ENCODE measurements at places on chromosomes 2 and 18.
A peak's percentile ranks its signal among the peaks of the same experiment; 100 is the strongest.

GRCh38 chr2:74188018-74188601 is 9.4 kb upstream of the MOB1A start:
- DNase-seq, result peak; percentile 59

DNA sequence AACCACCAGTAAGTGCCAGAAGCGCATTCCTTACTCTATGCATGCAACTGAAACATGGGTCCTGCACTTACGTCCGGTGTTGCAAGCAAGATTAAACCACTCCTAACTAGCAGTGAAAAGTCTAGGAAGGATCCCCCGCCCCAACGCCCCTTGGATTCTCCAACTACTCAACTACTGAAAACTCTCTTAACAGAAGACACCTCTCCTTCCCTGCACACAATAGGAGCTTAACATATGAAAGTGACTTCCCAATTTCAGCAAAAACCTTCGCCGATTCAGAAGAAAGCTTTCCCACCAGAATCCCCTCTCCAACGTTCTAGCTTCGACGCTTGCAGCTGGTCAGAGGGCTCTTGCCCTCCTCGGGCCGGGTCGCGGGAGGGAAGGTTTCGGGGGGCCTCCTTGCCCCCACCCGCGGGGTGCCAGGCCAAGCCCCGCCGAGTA is 578 bp downstream of the IWS1 start:
- no peak for DNase-seq

DNA sequence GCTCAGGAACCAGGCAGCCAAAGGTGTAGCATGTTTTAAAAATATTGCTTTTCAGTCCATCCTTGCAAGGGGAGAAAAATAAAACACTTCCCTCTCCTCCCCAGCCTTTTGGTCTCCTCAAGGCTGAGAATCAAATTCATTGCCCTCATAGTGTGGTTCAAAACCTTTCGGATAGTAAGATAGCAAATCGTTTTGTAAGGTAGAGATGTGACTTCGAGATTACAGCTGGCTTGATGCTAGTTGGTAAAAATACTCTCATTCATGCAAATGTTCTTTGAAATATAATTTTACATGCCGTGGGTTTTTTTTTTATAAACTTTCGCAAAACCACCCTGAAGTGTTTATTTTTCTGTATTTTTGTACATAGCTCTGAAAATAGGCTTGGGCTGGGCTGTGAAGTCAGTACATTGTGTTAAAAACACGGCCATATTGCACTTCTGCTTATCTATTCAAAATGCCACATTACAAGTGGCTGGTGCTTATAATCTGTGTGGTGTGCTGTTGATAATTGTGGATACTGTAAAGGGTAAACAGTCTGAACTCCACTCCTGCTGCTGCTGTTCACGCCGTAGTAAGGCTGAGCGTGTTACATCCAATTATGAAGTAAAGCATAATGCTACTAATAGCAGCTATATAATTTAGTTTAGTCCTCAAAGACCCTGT is 172.0 kb upstream of the SIX3 start:
- no peak for DNase-seq

DNA sequence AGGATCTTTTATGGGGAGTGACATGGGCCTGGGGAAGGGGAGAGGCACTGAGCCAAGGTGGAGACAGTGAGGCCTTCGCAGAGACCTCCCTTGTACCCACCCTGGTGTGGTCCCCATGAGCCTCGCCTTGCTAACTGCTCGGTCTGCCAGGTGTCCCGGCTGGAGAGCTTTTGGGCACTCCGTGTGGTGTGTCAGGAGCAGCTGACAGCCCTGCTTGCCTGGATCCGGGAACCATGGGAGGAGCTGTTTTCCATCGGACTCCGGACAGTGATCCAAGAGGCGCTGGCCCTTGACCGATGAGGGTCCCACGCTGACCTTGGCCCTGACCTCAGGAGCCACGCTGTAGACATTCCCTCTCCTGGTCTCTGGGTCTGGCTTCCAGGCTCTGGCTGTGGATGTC is 11.5 kb upstream of the SLC4A3 start:
- DNase-seq, result no peak

DNA sequence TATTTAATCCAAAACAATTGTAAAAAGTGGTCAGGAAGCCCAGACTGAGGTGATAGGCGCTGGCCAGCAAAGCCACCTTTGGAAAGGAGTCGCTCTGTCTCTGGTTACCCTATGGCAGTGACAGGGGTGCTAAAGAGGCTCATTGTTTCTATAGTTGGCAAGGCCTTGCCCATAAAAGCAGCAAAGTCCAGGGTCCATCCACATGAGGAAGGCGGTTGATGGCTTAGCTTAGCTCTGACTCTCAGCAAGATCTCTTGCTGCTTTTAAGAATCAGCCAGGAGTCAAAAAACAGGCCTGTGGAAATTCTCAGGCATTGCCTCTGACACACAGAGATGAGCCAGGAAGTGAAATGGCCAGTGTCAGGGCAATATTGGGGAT is 57.8 kb upstream of the CYP26B1 start:
- DNase-seq, result no peak

DNA sequence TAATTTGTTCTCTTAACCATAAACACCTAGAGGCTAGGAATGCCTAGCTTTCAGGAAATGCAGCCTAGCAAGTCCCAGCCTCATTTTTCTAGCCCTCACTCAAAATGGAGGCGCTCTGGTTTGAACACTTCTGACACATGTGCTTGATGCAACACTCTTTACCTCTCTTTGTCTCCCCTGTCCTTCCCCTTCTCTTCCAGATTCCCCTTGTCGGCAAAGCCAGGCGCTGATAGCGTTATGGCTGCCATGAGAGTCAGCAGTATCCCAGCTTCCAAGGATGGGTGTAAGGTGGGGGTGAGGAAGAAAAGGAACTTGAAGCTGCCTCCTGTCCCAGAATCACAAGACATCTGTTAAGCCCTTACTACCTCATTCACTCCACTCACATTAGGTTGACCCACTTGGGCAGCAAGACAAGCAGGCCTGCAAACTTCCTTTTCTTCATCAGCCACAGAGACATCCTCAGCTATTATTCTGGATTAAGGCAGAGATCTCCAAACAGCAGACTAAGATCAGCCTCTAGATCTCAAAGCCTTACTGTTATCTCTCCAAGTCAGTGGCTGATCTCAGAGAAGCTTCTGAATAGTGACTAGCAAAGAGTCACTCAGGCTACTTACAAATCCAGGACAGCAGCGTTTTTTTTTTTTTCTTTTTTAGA is 1.9 kb upstream of the ST3GAL5 start:
- DNase-seq, result no peak

- DNase-seq, result peak; percentile 50
These were observed at the start of gene DQX1 for GRCh38 chr2:74525717-74526648. TSS of gene DQX1 (minus strand) at chr2:74526231. CDS start at chr2:74525729, 502 bp downstream.

DNA sequence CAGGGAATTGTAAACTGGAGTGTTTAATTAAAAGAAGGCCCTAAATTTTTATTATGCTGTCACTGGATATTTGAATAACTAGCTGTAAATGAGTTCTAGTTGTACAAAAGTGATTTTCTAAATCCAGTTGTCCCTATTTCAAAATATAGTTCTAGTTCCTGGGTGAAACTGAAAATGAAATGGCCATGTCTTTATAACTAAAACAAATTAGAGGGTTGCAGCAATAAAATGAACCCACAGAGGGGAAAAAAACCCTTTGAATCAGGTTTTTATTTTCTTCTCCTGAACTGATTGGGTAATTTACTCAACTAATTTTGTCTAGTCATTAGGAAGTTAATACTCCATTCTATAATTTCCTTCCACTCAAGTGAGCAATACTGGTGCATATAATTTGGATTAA is 55.6 kb upstream of the MAP4K3 start:
- DNase-seq, result no peak

GRCh38 chr2:138536302-138536701 is 34.7 kb downstream of the SPOPL start:
- DNase-seq, result no peak

DNA sequence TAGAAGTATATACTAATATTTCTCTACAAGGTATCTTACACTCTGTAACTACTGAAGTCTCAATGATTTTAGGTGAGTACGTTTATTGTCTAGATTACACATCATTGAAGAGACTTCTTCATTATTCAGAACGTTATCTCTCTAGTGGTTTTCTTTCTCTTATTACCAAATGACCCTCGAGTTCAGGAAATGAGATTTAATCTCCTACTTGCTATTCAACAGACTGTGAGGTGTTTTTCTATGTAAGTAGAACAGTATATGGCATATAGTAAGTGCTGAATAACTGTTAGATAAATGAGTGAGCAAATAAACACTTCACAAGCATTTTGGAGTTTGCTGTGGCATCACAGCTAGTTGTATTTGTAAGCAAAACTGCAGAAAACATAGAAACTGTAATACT is 947.2 kb upstream of the SLC39A10 start:
- no peak for DNase-seq

DNA sequence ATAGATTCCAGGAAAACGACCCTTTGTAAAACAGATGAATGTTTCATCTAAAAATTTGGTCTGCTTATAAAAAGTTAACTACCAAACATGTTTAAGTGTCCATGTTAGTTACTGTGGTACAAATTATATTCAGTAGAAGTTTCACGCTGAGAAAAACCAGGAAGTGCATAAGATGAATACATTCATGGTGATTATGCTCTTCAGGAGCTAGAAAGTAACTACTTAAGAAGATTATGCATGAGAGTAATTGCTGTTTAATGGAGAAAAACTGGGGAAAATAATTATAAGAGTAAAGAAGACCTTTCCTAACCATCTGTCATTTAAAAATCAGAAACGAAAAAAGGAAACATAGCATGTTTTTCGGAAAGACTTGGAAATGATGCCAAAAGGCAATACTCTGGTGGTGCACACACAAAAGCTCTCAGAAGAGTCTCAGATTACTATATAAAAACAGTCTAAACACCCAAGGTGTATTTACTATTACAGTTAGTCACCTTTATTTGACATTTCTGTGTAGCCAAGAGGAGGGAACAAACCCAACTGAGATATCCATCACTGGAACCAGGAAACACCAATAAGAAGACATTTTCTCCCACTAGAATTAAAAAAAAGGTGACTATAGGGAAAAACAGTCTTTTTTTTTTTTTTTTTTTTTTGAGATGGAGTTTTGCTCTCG is 38.8 kb upstream of the METTL21A start:
- no peak for DNase-seq

DNA sequence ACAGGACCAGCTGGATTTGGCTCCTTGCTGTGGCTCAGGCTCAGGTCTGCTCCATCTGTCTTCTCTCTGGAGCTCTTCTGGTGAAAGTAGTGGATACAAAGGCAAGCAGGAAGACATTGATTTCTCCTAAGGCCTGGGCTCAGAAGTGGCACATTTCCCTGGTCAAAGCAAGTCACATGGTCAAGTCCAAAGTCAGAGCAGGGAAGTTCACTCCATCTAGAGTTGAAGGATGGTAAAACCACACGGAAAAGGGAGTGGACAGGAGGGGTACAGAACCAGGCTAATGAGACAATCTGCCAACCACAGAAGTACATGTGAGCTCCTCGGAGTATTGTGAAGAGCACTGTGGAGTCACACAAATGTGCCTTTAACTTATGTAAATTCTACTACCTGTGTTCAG is 66.1 kb downstream of the MARCO start:
- DNase-seq, result peak; percentile 70

DNA sequence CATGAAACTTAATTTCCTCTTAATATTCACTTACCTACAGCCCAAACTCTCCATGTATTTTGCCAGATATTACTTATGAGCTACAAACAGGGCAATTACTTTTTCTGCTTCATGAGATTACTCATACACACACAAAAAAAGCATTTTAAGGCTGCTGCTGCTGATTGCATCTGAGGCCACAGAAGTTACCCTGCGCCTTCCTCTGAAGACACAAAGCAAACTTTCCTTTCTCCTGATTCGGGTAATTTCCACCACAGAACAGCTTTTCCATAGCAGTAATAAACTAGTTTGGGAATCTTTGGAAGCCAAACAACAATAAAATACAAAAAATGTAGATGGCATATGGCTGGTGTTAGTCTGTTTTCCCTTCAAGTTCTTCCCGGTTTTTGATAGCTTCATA is 6.2 kb downstream of the TTC32 start:
- DNase-seq, result no peak

Measured in WERI-Rb-1 (cell line).